B cell (primary cell): ENCODE measurements at places on chromosomes 7 and 10.

DNA sequence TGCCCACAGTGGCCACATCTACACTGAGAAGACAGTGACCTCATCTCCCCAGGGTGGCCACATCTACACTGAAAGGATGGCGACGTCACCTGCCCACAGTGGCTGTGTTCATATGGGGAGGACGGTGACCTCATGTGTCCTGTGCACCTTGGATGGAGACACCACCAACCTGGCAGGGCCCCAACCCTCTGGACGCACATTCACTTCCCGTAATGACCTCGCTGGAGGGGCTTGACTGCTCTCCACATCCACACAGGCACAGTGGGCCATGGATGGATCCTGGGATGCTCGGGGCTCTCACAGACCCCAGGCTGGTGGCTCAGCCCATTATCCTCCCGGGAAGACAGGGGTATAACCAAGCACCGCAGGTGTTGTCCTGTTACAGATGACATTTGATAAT lies 69.7 kb upstream of the BTBD16 start:
- no peak for DNase-seq

DNA sequence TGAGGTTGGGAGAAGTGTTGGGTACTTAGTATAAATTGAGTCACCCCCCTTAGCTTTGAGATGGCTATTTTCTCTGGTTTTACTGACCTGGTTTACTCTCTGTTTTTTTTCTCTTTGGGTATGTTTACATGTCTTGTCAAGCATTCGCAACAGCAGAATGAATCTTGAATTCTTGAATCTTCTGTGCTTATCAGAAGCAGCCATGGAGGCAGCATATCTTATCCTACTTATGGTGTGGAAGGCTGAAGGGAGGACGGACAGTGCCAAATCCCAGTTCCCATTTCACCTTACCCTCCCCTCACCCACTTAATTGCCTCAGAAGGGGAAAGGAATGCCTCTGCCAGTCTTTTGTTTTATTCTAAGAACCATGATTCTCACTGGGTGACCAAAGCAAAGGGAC lies 3.7 kb downstream of the SND1 start:
- DNase-seq, result no peak

DNA sequence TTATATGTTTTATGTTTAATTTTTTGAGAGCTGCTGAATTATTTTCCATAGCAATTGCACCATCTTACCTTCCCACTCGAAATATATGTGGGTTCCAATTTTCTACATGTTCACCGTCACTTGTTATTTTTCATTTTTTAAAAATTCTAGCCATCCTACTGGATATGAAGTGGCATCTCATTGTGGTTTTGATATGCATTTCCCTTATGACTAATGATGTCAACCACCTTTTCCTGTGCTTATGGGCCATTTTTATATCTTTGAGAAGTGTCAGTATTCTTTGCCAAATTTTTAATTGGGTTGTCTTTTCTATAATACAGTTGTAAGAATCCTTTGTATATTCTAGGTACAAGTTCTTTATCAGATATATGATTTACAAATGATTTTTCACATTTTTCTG lies 27.8 kb downstream of the NHLRC2 start:
- DNase-seq, result no peak

- DNase-seq, result peak; percentile 62
Observed at GRCh38 chr7:149624006-149624405, 126.4 kb upstream of the ZNF746 start.

DNA sequence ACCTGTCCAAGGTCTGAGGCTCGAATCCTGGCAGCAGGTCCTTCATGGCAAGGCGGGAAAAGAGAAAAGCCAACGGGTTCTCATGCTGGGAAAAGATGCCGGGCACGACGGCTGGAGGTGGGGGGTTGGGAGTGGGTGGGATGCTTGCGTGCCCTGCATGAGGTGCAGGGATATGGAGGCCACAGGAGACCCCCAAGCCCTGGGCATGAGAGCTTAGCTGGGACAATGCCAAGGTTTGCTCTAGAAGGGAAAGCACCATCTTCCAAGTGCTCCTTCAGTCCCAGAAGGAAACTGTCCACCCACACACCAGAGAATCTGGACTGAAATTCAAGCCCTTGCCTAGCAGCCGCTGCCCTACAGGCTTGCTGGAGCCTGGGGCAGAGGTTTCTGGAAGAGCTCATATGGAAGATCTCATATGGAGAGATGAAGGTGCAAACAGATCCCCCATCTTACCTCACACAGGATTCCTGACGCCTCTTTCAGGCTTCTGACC lies 64.3 kb downstream of the ZRANB1 start:
- no peak for DNase-seq

DNA sequence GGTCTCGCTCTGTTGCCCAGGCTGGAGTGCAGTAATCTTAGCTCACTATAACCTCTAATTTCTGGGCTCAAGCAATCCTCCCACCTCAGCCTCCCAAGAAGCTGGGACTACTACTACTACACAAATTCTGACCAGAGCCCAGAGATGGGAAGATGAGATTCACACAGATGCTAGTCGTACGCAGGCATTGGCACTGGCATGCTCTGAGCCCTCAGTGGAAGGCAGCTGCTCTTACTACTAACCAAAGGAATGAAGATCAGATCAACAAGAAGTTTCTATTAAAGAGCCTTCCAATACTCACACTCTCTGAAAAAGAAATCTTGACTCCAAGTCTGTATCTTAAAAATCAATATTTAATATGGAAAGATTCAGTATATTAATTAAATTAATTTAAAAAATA lies 10.7 kb downstream of the GDF2 start:
- DNase-seq, result no peak

DNA sequence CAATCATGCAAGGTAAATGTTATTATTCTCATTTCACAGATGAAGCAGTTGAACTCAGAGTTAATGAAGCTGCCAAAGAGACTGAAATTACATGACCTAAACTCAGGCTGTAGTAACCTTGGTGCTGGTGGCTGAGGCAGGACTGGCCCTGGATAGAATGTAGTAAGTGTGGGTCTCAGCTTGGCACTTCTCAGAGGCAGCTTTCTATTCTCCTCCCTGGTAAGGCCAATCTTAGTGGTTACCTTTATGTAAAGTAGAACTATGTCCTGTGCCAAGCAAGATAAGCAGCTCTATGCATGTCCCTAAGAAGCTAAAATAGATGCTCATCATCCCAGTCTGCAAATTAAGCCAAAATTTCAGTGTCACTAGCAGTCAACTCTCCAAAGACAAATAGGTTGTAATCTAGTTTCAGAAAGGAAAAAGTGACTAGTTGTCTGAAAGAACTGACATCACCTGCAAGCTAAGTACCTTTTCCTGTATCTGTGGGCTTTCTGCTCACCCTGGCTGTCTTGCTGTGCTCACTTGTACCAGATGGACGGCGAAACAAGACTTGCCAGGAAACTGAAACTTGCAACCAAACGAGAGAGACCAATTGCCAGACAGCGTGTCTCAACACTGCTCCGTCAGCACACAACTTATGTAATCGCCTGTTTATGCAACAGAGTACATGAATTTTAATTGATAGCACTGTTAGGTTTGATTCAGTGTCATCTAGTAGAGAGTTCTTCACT lies 43.7 kb downstream of the CH25H start:
- DNase-seq, result peak; percentile 47

- no peak for DNase-seq
Observed at GRCh38 chr7:44282601-44283171, 42.7 kb downstream of the CAMK2B start.

GRCh38 chr7:37418381-37418780 lies 30.3 kb downstream of the ELMO1 start:
- no peak for DNase-seq

GRCh38 chr10:110305767-110306451 lies 1.2 kb upstream of the SMNDC1 start:
- DNase-seq, result peak; percentile 83

DNA sequence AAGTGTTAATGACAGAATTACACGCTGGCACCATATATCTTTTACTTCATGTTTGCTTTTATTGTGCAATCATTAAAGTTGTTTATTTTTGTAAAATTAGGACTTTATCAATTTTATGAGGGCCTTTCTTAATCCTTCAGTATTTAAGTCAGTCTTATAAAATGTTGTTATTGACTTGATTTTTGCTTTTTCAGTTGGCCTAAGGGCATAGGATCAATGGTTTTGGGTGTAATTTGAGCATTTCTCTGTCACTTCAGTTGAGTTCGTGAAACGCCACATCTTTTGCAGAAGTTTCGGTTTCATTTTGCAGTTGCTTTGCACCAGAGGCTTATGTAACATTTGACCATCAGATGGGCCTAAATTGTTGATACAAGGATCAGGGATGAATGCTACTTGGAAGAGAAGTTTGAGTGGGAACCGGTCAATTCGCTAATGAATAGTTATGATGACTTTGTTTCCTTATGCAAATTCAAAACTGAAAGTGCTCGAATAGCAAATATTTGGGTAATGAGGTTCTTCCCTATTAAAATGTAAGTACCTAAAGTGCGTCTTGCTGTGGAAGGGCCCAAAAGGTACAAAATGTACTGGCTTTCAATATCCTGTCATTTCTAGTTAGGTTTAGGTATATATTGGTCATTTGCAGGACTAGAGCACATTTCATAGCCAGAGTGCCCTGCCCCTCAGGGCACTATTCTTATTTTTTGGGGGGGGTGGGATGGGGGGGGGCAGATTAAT lies 340.9 kb downstream of the LRMDA start:
- DNase-seq, result peak; percentile 12

DNA sequence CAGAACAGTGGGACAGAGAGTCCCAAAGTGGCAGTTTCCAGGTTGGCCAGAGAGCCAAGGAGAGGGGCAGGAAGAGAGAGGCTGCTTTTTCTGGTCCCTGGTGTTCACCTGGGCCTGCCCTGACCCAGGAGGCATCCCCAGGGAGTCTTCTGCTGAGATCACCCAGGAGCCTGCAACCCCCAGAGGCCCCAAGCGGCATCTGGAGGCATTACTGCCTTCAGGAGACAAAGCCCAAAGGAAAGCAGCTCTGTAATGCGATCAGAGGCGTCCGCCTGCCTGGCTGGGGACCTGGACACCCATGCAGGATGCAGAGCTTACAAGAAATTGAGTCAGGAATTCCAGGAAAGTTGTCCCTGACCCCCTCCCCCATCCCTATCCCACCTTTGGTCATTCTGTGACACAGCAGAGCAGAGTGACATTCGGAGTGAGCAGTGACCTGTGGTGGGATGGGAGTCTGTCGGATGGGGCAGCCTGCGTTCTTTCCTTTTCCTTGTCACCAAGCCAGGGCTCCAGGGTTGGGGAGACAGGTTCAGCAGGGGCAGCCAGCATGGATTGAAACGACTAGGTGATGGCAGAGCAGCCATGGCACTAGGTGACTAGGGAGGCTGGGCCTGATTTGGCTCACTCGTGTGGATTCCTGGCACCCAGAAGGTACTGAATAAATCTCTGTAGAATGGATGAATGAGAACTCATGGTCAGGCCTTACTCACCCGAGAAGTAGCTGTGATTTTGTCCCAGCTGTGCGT lies 10.4 kb downstream of the UNC5B start:
- no peak for DNase-seq

DNA sequence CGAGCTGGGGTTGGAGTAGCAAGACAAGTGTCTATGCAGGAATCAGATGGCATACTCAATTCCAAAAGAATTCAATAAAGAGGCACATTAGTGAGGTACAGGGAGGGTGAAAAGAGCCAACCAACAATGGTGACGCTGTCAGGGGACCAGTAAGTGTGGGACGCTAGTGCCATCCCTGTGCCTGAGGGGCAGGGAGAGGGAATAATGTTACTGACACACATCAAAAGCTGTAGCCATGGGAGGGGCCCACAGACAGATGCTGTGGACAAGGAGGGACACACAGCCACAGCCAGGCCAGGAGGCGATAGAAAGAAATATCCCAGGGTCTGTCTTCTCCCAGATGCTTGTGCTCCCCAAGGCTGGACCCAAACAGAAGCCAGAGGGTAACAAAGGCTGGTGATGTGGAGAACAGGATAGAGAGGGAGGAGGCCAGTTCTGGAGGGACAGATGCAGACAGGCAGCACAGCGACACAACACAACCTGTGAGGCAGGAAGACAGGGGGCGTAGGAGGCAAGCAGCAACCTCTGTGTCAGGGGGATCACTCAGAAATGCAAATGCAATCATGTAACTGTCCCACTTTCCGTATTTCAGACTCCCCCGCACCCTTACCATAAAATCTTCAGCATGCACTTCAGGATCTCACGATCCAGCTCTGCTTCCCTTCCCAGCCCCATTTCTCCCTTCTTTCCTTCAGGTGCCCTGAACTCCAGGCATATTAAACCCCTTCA lies 240.5 kb upstream of the FZD8 start:
- no peak for DNase-seq

DNA sequence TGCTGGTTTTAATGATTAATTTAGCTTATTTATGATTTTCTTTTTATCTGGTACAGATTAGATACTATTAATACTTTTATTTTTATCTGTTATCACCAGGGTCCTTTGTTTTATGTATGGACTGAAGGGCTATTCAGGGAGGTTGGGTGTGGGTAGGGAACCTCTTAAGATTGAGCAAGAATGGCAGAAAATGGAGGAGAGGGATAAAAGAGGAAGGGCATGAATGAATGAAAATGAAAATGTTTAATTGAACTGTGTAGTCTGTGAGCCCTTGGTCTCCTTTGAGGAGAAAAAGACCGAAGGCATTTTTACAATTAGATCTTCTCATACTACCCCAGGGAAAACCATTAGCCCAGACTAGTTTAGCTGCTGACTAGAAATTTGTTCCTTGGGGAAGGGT lies 93.1 kb downstream of the CDK14 start:
- DNase-seq, result no peak

- no peak for DNase-seq
Observed at GRCh38 chr7:95723583-95724180, 48.7 kb upstream of the DYNC1I1 start.

- no peak for DNase-seq
Observed at GRCh38 chr7:116212869-116213268, 2.5 kb downstream of the TES start.

DNA sequence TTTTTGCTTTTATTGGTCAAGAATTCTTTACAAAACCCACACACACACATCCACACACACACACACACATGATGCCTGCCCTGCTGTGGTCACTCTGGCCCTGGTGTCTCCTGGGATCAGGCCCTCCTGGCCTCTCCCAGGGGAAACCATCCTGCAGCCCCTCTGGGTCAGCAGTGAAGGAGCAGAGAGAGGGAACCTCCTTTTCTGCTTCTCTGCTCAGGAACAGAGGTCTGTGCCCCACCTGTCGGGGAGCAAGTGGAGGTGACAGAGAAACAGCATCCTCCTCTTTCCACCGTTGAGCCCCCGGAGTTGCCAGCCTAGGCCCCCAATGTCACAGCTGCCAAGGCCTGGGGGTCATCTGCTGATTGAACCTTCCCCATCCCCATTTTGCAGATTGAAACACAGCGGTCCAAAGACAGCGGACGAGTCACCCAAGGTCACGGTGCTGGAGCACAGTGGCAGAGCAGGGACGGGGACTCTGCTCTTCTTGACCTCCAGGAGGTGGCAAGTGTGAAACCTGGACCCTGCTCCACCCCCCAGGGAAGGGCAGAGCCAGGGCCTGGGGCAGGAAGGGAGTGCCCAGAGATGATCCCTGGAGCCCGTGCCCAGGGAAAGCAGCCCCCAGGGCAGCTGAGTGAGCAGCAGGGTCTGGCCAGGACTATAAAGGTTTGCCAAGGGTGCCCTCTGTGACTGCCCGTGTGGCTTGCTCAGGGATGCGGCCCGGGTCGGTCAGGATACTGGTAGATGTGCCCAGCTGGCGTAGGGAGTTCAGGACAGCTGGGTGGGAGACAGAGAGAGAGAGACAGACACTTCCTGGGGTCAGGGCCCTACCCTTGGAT lies 15.0 kb upstream of the TBL2 start:
- DNase-seq, result no peak
